ENCODE measurements at places on chromosomes 3 and 15. TPM values are rescaled to one million over a fixed set of nuclear protein-coding genes. Genes with fewer than 3 reads are reported as not detected.

- DNase-seq = no peak
These were observed 6.1 kb downstream of the TBC1D2B start for GRCh38 chr15:78071383-78071782.

DNA sequence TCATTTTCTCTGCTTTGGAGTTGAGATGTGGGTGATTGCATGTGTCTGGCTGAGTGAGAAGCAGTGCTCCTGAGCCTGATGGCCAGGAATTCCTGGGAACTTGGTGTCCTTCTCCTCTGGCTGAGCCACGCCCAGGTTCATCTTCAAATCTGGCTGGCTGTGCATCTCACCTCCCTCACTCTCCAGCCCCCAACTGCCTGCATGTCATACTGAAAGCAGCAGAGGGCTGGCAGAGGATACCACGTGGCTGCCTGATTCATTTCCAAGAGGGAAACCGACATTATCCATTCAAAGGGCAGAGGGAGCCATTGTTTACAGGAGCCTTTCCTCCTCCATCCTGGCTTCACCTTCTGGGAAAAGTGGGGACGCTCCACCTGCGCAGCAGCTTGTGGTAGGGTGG is 57.4 kb downstream of the ABHD5 start:
- DNase-seq = no peak

GRCh38 chr3:104909721-104910120 is 457.0 kb upstream of the ALCAM start:
- no peak for DNase-seq

GOLGA6L7 gene
- total RNA-seq = not detected

C15orf62 gene
- total RNA-seq = not detected
